ENCODE measurements at places on chromosomes 12 and 14. TPM values are rescaled to one million over a fixed set of nuclear protein-coding genes. Genes with fewer than 3 reads are reported as not detected.

DNA sequence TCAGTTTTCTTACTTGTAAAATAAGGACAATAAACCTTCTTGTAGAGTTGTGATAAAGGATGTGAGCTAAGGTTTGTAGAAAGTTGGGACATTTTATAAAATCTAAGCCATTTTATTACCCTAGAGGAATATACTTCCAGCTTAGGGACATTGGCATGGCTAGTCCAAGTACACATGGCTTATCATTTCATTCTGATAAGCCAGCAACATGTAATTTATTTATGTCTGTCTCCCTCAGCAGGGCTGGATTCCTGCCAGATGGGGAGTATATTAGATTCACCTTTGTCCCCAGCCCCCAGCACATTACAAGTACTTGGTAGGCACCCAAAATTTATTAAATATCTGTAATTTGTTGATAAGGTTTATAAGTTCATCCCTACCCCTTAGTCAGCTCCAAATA is 6.3 kb upstream of the ATG14 start:
- no peak for DNase-seq

GRCh38 chr12:41055875-41056577 is 132.1 kb upstream of the PDZRN4 start:
- no peak for DNase-seq

GRCh38 chr12:114430306-114430705 is 24.4 kb upstream of the TBX5 start:
- DNase-seq: no peak

- no peak for DNase-seq
These were observed 88.3 kb downstream of the NCOR2 start for GRCh38 chr12:124478985-124479645.

GRCh38 chr12:123491481-123491880 is 33.5 kb downstream of the SNRNP35 start:
- no peak for DNase-seq

GRCh38 chr14:75522983-75523318 is 682 bp downstream of the BATF start:
- DNase-seq: no peak

- no peak for DNase-seq
These were observed 20.0 kb upstream of the FICD start for GRCh38 chr12:108495054-108495453.

DNA sequence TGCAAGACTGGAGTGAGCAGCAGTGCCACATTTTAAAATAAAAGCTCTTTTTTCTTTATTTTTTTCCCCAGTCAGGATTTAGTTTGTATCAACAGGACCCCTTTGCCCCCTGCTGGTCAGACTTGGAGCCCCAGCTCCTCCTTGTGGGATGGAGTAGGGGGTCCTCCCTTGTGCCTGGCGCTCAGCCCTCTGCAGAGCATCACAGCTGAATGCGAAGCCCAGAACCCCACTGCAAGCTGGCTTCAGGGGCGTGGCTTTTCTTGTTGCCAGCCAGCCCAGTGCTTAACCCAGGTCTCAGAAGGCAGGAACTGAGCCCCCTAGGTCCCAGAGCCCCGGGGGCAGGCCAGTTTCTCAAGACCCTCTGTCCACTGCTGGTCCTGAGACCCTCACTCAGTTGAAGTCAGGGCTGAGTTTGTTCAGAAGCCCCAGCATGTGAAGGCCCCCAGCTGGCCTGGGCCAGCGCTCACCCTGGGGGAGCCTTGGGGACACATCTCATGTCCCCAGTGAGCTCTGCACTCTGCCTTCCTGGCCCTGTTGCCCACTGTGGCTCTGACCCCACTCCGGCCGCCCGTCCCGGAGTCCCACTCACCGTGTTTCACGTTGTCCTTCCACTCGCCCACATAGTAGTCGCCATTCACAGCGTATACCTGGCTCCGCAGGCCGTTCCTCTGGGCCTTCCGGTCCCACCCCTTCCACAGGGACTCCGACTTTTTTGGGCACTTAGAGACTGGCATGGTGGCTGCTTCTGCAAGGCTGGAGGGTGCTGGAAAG is 519 bp downstream of the MORN3 start:
- peak; percentile 50 for DNase-seq

- no peak for DNase-seq
These were observed 50.1 kb upstream of the STK38L start for GRCh38 chr12:27193854-27194544.

- DNase-seq: no peak
These were observed 55.4 kb downstream of the UBR7 start for GRCh38 chr14:93262446-93262845.

- no peak for DNase-seq
These were observed 52.7 kb downstream of the PELI2 start for GRCh38 chr14:56170877-56171422.

- no peak for DNase-seq
These were observed 6.0 kb downstream of the PSMB11 start for GRCh38 chr14:23047751-23048693.

DNA sequence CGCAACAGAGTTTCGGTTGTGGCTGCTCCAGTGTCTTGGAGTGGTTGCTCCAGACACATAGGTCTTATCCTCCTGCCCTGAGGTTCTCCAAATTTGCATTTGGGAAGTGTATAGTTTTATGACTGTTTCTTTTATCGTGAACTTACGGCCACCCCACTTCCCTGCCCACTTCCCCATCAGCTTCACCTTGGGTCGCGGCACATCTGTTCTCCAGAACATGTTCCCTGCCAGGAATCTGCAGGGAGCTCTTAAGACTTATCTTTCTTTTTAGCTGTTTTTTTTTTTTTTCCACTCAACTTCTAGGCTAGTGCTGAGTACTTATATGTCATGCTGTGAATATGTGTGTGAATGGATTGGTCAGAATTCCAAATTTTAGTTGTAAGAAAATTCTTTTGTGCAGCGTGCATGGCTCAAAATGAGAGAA is 75.4 kb downstream of the ETV6 start:
- DNase-seq: peak; percentile 46

- no peak for DNase-seq
These were observed 56.4 kb upstream of the PIWIL1 start for GRCh38 chr12:130281153-130281799.

DNA sequence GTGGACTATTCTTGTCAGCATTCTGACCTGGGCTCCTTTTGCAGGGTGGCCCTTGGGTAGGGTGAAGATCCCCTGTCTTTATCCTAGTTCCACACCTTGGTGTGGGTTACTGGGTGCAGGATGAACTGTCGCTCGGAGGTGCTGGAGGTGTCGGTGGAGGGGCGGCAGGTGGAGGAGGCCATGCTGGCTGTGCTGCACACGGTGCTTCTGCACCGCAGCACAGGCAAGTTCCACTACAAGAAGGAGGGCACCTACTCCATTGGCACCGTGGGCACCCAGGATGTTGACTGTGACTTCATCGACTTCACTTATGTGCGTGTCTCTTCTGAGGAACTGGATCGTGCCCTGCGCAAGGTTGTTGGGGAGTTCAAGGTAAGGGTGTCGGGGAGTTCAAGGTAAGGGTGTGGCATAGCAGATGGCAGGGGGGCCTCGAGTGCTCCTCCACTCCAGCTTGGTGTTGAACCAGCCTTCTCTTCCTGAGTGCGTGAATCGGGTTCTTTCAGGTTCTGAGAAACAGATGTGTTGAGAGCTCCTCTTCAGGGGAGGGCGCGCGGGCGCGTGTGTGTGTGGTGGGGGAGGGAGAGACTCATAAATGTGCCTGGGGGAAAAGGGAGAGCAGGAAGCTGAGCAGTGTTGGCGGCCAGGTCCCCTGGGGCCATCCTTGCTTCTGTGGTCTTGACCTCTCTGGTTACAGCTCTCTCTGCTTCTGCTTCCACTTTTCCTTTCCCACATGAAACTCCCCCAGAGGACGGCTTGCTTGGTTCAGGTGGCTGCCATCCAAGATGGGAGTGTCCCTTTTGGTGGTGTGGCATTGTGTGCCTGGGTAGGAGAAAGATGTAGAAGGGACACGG is 4.0 kb downstream of the ATG101 start:
- DNase-seq: no peak

DNA sequence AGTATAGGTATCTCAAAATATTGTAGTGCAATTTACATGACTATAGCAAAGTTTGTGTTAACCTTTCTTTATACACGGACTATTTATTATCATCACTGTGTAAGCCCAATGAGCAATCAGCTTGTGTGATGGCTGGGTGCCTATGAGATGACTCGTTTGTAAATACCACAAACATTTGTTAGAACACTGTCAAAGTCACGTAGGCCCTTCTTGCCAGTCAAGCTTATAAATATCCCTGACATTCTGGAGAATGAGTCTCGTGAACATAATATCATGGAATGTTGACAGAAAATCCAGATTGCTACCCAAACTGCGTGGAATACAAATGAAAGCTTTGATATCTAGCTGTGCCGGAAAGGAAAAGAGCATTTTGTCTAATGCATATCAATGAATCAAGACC is 648.3 kb upstream of the MDGA2 start:
- no peak for DNase-seq

GRCh38 chr12:124179936-124180607 is 114.8 kb upstream of the RFLNA start:
- DNase-seq: no peak

- no peak for DNase-seq
These were observed 512.4 kb upstream of the TMPO start for GRCh38 chr12:98002887-98003493.

- DNase-seq: no peak
These were observed 418.1 kb downstream of the LRIG3 start for GRCh38 chr12:58502226-58502625.

DNA sequence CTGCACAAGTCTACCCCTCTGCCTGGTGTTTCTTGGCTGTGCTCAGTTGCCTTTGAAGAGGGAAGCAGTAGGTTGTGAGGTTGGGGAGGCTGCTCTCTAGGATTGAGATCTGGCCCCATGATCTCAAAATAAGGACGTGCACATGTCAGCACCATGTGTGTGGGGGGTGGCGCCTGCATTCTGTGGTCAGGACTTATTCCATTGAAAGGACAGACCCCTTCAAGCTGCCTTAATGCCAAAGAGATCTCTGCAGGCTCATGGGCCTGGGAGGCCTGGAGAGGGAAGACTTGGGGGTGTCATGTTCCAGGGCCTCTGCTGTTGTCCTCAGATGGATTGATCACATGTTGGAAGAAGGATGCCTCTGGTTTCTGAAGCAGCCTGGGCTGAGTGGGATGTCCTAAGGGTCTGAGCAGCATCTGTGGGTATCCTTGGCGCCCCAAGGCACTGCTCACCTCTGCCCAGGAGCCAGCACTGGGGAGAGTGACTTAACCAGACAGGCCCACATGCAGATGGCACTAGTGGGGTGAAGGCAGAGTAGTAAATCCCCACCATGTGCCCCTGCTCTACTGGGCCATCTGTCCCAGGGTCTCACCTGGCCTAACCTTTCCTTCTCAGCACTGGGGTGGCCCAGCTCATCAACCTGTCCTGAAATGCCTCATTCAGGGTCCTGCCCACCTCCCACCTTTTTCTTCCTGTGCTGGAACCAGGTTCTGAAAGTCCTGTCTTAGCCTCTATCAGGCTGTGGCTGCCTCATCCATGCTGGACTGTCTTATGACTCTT is 118.9 kb downstream of the ADGRD1 start:
- peak; percentile 23 for DNase-seq

GRCh38 chr14:32200368-32201192 is 1.3 kb upstream of the RNU6-7 start:
- no peak for DNase-seq

GRCh38 chr14:24465368-24465767 is 22.8 kb upstream of the SDR39U1 start:
- DNase-seq: no peak

GRCh38 chr12:42732908-42733411 is 143.4 kb upstream of the PRICKLE1 start:
- DNase-seq: no peak

DNA sequence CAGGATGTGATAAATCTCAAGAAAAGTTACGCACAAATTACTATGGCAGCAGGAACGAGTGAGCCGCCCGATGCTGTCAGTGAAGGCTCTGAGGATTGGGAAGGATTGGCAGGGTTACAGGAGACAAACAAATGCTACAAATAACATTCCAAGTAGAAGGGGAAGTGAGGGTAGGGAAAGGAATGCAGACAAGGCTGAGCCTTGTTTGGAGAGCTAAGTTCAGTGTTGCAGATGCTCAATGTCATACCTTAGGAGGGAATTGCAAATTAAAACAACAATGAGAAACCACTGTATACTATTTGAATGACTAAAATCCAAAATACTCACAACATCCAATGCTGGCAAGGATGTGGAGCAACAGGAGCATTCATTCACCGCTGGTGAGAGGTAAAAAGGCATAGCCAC is 1.3 kb downstream of the CLEC9A start:
- DNase-seq: no peak

GRCh38 chr12:32117316-32117715 is 10.7 kb downstream of the BICD1 start:
- no peak for DNase-seq

DNA sequence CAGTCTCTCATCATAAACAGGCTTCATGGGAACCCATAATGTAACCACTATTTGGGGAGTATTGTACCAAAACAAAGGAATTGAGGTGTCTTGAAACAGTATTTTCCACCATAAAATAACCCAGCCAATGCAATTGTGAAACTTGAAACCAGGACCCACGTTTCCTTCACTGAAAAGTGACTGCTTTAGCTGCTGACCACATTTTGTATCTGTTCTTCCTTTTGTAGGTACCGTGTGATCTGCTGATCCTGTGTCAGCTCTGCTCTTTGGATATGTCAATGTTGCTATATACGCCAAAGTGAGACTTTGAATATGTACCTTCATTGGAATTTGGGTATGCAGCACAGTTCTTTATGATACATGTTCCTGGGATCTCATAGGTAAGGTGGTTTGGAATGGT is 95.1 kb upstream of the CNTN1 start:
- DNase-seq: no peak

DNA sequence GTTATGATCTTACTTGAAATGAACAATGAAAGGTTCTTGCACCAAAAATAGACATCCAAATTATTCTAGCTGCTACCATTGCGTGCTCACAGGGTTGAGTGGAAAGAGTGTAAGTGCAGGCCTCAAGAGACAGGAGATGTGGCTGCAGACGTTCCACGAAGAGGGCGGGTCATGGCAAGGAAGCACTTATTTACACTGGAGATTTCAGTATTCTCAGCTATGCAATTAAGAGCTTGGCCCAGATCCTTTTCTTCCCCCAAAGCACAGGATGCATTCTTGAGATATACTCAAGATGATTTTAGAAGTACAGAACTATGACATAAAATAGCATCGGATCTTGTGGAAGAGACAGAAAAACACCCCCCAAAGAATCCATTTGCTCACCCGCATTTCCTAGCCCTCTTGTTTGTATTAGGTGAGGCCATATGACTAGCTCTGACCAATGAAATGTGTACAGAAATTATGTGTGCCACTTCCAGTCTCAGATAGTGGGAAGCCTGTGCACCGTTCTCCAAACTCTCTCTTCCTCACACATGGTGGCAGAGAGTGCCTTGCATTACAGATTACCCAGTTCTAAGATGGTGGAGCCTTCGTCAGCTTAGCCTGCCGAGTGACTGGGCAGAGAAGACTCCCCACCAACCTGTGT is 261.4 kb downstream of the TTC8 start:
- peak; percentile 25 for DNase-seq

The RTRAF gene
- 160 TPM for total RNA-seq

The PMEL gene
- 2.0 TPM for total RNA-seq

The FMNL3 gene
- total RNA-seq: 40.0 TPM

The MYF5 gene
- not detected for total RNA-seq

The ASCL1 gene
- total RNA-seq: 0.58 TPM

The NABP2 gene
- total RNA-seq: 19.8 TPM

The RPS6KA5 gene
- total RNA-seq: 11.5 TPM

The TAS2R9 gene
- not detected for total RNA-seq

The FAIM2 gene
- total RNA-seq: under 0.01 TPM

The HVCN1 gene
- 11.3 TPM for total RNA-seq

The RNF212B gene
- not detected for total RNA-seq

The POTEG gene
- not detected for total RNA-seq

The GALNT8 gene
- 2.0 TPM for total RNA-seq

The NYNRIN gene
- 76.0 TPM for total RNA-seq

The ATP23 gene
- 4.5 TPM for total RNA-seq

The KRT73 gene
- total RNA-seq: not detected
